COLO829 (cell line): ENCODE measurements at places on chromosomes 1 and 21.

DNA sequence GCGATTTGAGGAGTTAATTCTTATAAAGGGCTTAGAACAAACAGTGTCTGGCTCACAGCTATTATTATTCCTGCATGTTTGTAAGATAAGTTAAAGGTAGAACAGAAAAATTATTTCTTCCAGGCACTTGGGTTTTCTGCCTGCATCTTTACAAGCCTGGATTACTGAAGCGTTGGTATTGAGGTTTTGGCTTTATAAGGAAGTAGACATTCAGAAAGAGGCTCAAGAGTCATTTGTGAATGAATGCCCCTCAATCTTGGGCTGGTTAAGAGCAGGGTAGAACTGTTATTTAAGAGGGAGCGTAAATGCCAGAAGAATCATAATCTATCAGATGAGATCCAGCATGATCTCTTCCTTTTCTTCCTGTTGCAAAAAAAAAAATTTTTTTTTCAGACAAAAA, 77.3 kb upstream of the ARID1A start:
- no peak for DNase-seq

- DNase-seq, result peak; percentile 55
Observed at GRCh38 chr1:173005196-173005864, 45.4 kb downstream of the TNFSF18 start.

- no peak for DNase-seq
Observed at GRCh38 chr1:22236166-22236565, 93.3 kb upstream of the WNT4 start.

GRCh38 chr1:198086051-198086745, 70.6 kb upstream of the NEK7 start:
- no peak for DNase-seq

DNA sequence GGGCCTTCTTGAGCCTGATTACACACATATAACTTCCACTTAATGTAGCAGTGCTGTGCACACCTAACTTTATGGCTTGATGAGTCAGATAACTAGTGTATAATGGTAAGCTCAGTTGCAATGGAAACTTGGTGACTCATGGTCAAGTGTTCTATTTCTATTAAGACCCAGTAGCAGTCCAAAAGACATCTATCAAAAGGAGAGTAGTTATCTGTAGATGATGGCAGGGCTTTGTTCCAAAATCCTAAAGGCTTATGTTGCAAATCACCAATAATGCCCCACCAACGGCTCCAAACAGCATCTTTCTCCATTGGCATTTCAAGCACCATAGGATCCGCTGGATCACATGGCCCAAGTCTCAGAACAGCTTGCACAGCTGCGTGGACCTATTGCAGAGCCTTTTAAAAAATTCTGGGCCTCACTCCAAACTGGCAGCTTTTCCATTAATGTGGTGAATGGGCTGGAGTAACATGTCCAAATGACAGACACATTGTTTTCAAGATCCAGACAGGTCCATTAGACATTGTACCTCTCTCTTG, 566.8 kb upstream of the USP24 start:
- DNase-seq, result peak; percentile 83

DNA sequence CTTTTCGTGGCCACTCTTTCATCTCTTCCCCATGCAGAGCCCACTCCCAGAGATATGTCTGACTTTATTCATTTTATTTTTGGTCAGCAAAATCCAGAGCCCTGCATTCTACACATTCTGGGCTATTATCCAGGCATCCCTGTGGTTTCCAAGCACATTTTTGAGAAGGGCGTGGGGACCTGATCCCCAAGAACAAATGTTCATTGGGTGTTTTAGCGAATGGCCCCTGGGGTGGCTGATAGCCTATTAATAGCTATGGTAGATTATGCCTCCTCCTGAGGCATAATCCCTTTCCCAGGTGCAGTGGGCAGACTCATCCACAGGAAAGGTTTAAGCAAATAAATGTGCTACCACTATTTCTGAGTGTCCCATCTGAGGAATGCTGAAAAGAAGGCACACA, 511.8 kb upstream of the USP24 start:
- no peak for DNase-seq
